Activated CD4-positive, alpha-beta T cell treated with anti-CD3 and anti-CD28 coated beads, Interleukin-2, amount 50 U/mL, for 16 hours (primary cell): ENCODE measurements at places on chromosomes 5 and 9.

GRCh38 chr9:6214434-6214833 lies 1.2 kb upstream of the IL33 start:
- no peak for DNase-seq

DNA sequence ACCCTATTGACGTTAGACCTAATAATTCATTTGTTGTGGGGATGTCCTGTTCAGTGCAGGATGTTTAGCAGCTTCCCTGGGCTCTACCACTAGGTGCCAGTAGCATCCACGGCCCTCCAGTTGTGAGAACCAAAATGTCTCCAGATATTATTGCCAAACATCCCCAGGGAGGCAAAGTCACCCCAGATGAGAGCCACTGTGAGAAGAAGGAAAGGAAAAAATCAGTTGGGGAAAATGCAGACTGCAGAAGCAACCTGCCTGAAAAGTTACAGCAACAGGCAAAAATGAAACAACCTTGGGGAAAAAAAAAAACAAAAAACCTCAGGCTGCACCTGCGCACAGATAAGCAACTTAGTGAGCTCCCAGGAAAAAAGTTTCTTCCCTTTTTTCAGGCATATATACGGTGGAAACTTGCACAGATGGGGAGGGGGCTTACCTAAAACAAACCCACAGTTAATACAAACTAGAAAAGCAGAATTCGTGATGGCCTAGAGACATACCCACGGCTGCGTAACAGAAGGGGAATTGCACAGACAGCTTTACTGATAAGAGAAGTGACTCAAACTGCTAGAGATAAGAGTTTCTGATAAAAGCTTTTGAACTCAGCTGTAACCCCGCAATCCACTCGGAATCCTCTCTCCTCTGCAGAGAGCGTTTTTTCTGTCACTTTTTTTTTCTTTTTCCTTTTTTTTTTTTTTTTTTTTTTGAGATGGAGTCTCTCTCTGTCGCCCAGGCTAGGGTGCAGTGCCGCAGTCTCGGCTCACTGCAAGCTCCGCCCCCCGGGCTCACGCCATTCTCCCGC lies 29.8 kb upstream of the FBP1 start:
- DNase-seq = peak; percentile 67

- no peak for DNase-seq
Observed at GRCh38 chr9:107005201-107005600, 142.2 kb downstream of the ZNF462 start.

DNA sequence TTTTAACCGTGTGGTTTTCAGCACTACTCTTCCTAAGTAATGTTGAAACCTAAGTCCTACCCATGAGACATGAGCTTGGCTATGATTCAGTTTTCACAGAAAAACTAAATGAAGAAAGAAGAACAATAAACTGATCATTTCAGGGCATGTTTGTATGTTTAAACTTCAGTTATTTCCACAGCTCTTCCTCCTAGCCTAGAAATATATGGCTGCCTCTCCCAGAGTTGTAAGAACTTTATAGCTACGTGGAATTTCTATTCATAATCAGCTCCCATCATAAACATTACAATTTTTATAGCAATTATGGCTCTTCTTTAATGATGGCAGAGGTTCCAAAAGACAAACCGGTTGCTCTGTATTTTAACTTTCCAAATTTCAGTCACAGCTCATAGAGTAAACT lies 314.7 kb upstream of the ADAMTSL1 start:
- no peak for DNase-seq

GRCh38 chr5:90852531-90852930 lies 293.9 kb downstream of the ADGRV1 start:
- DNase-seq = no peak

DNA sequence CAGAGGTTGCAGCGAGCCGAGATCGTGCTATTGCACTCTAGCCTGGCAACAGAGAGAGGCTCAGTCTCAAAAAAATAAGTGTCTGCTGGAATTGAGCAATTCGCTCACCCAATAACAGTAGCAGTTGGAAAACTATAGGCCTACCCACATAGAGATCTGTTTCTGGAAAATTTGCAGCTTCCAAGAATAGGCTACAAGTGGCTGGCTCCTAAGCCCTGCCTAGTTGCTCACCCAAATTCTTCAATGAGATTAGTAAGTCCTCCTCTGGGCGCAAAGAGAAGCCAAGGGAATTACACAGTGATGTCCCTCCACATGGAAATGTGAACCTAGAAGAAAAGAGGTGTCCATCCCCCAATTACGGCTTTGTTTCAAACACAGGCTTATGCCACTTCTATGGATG lies 42.6 kb upstream of the RNF38 start:
- no peak for DNase-seq

- DNase-seq = no peak
Observed at GRCh38 chr5:120228262-120229031, 235.7 kb upstream of the PRR16 start.

- DNase-seq = no peak
Observed at GRCh38 chr9:4836676-4837075, 43.9 kb downstream of the RCL1 start.

DNA sequence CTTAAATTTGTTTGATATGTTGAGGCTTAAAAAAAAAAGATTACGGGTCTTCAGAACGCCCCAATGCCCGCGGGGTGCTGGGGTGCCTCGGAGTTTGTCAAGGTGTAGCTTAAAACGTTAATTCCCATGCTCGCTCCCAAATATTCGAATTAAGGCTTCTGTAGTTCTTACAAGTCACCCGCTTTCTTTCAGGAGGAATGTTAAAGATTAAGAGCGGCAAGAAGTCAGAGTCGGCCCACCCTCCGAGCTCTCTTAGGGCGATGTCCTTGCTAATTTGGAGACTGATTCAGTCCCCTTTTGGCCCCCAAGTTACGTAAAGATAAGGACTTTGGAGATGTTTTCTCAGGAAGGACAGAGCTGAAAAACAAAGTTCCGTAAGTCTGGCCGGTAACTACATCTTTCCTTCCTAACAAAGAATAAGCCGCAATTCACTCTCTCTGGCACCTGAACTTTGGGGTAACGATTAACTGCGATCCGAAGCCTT lies 746 bp upstream of the NPM1 start:
- DNase-seq = no peak

GRCh38 chr9:97944612-97945011 lies 6.6 kb upstream of the HEMGN start:
- DNase-seq = no peak
